ENCODE measurements at places on chromosomes 2 and 18.

DNA sequence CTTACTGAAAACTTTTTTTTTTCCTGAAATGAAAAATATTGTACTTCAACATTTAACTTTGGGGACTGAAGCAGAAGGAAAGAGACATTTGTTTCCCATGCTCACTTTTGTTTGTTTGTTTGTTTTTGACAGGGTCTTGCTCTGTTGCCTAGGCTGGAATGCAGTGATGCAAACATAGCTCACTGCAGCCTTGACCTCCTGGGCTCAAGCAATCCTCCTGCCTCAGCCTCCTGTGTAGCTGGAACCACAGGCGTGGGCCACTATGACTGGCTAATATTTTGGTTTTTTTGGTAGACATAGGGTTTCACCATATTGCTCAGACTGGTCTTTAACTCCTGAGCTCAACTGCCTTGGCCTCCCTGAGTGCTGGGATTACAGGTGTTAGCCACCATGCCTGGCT lies 70.9 kb upstream of the SPTBN1 start:
- no peak for DNase-seq

GRCh38 chr2:219251656-219252055 lies 1.4 kb upstream of the TUBA4B start:
- no peak for DNase-seq

DNA sequence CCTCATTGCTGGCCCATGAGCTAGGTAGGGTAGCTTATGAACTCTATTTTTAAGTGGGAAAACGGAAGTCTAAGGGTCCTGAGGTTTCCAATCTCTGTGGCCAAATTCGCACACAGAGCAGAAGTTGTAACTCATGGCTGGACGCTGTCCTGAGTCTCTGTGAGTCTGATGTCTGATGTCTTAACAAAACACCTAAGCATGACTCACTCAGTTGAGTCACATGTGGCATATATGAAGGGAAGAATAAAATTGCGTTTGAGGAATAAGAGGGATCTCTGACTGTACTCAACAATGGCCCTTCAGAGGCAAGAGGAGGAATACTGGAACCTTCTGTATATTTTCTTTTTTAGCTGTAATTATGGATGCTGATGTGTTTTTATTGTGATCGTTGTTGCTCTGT lies 569.7 kb downstream of the RIT2 start:
- DNase-seq, result no peak

DNA sequence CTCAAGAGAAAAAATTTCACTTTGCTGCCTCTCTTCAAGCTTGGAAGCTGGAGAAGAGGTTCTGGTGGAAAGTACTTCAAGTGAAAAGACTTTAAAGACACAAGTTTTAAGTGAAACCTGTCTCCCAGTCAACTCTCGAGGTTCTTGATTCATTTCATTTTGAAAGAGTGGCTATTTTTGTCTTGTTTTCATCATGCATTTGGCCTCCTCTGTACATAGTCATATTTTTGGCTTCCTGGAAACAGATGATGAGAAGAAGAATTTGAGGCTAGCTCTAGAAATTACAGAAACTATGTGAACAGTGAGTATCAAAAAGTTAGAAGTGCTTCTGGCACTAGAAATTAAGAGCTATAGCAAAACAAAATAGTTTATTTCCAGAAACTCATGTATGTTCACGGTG lies 124.8 kb downstream of the DTNA start:
- no peak for DNase-seq

- no peak for DNase-seq
These were observed 307.1 kb downstream of the NRXN1 start for GRCh38 chr2:50724837-50725236.
